ENCODE measurements at places on chromosomes 3 and 15. TPM values are rescaled to one million over a fixed set of nuclear protein-coding genes. Genes with fewer than 3 reads are reported as not detected.
A peak's percentile ranks its signal among the peaks of the same experiment; 100 is the strongest.

- no peak for DNase-seq
These were observed 35.4 kb downstream of the BCL2L10 start for GRCh38 chr15:52076889-52077781.

- no peak for DNase-seq
These were observed 121.3 kb downstream of the RPLP1 start for GRCh38 chr15:69573815-69574475.

DNA sequence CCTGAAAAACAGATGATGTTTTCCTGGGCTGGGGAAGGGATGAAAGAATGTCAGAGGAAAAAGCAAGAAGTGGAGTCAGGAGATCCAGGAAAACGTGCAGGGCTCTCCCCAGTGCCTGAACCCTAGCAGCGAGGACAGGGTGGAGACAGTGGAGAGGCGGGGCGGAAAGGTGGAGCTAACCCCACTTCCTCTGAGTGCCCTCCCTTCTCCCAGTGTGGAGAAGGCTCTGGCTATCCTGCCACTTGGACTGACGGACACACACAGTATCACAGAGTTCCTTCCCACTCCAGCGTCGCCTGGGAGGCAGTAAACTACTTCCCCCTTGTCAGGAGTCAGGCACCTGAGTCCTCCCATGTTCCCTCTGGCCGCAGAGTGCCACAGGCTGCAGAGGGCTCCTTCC lies 125.3 kb upstream of the CHRNA7 start:
- no peak for DNase-seq

GABRR3 gene
- not detected for polyA plus RNA-seq

ST6GAL1 gene
- 71.4 TPM for polyA plus RNA-seq

CHL1 gene
- polyA plus RNA-seq: 10.8 TPM

DNA sequence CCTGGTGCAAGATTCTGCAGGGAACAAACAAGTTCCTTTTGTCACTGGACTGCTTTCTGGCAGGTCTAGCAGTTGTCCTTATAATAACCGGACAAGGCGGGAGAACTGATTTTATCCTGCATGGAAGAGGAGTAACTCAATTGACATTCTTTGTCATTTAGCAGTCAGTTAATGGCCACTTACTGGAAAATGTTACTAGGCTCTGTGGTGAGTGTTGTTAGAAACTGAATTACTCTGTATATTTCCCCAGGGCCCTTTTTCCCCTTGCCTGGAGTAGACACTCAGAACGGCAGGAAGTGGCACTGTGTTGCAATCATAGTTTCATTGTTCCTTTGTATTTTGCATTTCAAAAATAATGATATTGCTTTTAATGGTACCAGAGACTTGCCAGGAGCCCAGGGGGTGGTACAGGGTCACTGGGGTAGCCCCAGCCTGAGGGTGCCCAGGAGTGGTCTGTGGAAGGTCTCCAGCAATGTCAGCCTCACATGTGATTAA lies 318.6 kb upstream of the LRRFIP2 start:
- no peak for DNase-seq

PCSK6 gene
- 7.2 TPM for polyA plus RNA-seq

DNA sequence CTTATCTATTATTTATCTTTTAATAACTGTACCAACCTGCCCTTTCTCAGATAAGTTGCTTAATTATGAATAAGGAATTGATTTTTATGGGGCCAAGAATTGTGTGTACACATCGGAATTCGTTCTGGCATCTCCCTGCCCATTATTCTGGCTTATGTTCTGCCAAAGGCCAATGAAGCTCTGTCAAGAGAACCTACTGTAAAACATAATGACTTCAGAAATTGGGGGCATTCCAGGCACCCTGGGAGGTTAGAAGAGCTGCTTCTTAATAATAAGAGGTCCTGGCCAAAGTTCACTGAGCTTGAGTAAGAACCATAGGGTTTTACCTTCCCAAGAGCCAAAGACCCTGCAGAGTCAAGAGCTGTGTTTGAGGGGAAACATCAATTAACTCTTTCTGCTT lies 261.7 kb downstream of the SLC9A9 start:
- no peak for DNase-seq

GRCh38 chr15:78810362-78811123 lies 721 bp downstream of the ADAMTS7 start:
- peak; percentile 44 for DNase-seq

DNA sequence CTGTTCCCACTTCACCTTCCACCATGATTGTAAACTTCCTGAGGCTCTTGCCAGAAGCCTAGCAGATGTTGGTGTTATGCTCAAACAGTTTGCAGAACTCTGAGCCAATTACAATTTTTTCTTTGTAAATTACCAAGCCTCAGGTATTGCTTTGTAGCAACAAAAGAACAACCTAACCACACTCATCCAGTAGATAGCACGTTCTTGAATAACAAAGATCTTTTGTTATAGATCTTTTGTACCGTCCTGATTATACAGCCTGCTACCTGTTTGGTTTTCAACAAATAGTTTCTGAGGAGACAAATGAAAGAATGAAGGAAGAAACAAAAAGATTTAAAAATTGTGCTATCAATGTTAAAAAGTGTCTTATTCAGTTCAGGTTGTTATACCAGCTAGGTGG lies 474.7 kb upstream of the ALCAM start:
- DNase-seq: no peak

- no peak for DNase-seq
These were observed 41.7 kb downstream of the FEM1B start for GRCh38 chr15:68318931-68319909.

RBM6 gene
- 178 TPM for polyA plus RNA-seq

INTS14 gene
- 53.7 TPM for polyA plus RNA-seq

DNA sequence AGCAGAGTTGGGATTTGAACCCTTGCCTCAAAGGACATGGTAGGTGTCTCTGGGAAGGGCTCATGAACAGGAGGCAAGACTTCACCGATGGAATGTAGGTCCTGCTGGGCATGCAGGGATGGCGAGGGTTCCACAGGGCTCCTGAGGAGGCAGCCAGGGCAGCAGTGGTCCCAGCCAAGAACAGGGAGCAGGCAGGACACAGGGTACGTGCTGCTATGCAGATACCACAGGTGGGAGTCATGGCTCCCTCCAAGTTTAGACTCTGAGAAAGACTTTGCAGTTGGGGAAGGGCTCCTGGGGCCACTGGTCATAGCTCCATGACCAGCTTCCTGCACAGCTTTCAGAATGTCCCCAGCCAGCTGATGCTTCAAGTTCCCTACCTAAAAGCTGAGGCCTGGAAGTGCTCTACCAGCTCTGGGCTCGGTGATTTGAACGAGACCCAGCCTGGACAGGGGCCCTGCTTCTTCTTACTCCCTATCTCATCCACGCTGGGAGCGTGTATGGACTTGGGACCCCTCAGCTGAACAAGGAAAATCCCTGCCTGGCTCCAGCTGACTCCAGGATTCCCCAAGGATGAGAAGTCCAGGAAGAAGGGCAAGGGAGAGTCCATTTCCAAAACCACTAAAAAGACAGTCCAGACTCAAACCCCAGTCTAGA lies 747 bp downstream of the MYL3 start:
- DNase-seq: no peak

AQR gene
- 43.2 TPM for polyA plus RNA-seq

DNA sequence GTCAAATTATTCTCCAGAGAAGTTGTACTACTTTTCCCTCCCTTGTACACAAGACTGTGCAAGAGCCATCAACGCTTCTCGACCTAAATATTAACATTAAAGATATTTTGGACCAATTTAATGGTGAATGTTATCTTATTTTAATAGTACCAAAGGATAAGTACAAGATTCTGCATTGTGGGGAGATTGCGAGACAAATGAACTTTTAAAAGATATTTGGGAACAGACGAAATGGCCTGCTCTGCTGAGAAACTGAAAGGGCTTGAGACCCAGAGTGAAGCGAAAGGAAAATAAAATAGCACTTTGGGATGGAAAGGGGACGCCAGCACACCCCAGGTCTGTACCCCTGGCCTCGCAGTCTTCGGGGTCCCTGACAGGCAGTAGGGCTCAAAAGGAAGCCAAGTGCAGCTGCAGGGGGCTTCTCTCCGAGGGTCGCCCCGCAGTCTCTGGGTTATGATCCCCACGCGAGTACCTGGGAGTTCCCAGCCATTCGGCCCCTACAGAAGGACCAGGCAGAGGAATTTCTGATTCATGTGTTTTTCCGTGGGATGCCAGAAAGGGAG lies 97.6 kb upstream of the VGLL3 start:
- DNase-seq: no peak

SLCO2A1 gene
- 18.5 TPM for polyA plus RNA-seq

- peak; percentile 82 for DNase-seq
These were observed 108.1 kb upstream of the THBS1 start for GRCh38 chr15:39472621-39473297.

GUCA1C gene
- polyA plus RNA-seq: 0.55 TPM

ZNF106 gene
- 50.1 TPM for polyA plus RNA-seq

DNA sequence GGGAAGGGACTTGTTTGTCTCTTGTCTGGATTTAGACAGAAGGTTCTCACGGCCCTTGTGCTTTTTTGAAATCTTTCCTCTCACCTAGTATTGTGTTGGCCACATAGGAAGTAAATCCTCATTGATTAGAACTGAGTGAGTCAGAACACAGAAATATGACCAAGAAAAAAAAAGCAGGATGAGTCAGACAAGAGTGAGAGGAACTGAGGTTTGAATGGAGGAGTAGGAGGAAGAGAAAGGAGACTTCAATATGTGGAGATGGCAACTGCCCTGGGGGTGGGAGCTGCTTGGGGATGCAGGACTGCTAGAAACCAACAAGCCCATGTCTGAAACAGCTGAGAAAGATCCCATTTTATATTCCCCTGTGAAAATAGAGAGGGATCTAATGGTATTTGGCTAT lies 194.1 kb upstream of the ZBTB20 start:
- no peak for DNase-seq

- DNase-seq: no peak
These were observed 460.8 kb upstream of the CFAP20DC start for GRCh38 chr3:59510576-59510975.

Measured in left renal cortex interstitium (tissue), 4 donors.